NCI-H1105 treated with DMSO at 0.1 percent for 48 hours (cell line): ENCODE measurements at places on chromosomes 1 and 21.

DNA sequence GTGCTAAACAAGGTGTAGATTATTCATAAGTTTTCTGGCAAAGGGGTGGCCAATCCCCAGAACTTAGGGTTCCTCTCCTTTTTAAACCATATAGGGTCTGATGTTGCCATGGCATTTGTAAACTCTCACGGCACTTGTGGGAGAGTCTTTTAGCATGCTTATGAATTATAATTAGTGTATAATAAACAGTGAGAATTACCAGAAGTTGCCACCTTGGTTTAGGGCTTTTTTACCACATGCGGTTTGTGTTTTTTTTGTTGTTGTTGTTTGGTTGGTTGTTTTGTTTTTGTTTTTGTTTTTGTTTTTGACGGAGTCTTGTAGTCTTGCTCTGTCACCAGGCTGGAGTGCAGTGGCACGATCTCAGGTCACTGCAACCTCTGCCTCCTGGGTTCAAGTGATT lies 8.9 kb upstream of the LAX1 start:
- DNase-seq: no peak

DNA sequence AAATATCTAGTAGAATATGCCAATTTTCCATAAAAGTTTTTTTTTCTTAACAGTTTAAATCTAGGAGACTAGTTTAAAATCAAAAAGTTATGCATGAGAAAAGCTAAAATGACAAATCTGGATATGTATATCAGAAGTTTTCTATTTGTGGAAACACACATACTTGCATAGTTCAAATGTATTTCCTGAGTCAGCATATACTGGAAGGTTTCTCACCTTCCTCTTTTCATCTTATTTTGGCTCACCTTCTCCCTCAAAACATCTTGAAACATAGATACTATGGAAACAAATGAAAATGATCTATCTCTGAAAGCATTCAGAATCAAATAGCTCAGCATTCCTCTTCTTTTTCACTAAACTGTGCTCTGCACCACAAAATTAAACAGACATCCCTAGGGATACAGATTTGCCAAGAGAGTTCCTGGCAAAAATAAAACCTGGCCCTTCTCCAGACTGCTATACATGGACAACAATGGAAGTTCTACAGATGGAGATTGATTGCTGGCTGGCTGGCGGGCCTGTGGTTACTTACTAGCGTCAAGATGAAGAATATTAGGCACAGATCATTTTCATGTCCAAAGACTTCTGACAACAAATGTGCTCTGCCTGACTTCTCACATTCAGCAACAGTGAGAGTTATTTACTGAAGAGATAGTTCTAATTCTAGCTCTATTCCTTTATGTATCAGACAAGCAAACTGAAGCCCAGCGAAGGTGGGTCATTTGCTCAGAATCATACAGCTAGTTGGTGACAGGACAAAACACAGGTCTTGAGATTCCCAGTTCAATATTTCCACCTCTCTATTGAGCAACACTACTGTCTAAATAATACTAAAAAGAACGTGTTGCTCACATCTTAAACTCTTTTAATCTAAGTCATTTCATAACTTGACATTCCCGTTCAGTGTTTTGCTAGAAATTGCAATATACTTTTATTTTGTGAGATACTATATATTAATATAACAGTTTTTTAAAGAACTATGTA lies 26.6 kb downstream of the DIPK1A start:
- DNase-seq: peak; percentile 91

DNA sequence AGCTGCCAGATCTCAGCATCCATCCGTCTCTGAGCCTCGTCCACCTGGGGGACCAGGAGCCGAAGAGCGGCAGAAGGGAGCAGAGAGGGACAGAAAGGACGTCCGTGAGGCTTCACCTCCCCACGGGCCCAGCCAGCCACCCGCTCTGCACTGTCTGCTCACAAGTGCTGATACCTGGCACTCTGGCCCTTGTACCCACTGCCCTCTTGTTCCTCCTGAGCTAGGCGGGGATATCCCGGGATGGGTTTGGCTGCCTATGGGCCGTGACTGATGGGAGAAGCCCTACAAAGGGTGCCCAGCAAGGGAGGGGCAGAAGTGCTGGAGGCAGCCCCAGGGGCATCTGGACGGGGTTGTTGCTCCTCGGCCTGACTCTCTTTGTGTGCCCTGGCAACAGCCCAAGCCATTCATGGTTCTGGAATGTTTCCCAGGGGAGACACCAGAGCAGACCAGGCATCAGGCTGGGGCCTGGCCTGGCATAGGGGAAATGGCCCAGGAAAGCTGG lies 57.6 kb downstream of the LDLRAD2 start:
- peak; percentile 70 for DNase-seq

DNA sequence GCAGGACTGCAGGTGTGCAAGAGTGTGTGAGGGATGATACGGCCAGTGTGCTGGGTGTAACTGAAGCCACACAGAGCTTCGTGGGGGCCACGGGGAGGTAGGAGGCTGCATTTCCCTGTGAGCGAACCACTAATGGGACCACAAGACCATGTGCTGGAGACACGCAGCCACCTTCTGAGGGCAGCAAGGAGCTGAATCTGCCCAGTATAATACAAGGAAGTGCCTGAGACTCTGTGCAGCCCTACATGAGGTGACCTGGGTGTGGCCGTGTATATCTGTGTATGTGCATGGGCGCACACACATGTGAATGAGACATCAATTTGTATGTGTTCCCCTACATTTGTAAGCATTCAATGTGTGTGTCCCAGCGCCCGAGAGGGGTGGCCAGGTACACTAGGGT lies 50.8 kb downstream of the CHD5 start:
- no peak for DNase-seq

GRCh38 chr1:35915693-35916092 lies 15.2 kb upstream of the AGO3 start:
- peak; percentile 8 for DNase-seq

GRCh38 chr1:239107676-239108075 lies 278.7 kb upstream of the CHRM3 start:
- no peak for DNase-seq

DNA sequence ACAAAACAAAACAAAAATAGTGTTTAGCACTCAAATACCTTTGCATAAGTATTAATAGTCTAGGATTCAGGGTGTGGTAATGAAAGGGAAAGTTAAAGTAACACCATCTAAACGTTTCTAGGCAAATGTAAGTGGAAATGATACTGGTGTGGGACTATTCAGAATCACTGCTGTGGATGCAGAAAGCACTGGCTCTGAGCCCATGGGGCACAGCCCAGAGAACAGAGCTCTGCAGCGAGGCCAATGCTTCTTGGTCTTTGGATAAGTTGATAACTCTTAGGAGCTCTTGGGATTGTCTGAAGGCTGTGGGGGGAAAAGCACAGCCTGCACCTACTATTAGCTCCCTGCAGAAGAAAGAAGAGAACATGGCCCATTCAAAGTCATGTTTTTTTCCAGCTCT lies 21.4 kb upstream of the DNM3 start:
- DNase-seq: no peak

GRCh38 chr1:167328306-167328815 lies 107.7 kb downstream of the POU2F1 start:
- no peak for DNase-seq

DNA sequence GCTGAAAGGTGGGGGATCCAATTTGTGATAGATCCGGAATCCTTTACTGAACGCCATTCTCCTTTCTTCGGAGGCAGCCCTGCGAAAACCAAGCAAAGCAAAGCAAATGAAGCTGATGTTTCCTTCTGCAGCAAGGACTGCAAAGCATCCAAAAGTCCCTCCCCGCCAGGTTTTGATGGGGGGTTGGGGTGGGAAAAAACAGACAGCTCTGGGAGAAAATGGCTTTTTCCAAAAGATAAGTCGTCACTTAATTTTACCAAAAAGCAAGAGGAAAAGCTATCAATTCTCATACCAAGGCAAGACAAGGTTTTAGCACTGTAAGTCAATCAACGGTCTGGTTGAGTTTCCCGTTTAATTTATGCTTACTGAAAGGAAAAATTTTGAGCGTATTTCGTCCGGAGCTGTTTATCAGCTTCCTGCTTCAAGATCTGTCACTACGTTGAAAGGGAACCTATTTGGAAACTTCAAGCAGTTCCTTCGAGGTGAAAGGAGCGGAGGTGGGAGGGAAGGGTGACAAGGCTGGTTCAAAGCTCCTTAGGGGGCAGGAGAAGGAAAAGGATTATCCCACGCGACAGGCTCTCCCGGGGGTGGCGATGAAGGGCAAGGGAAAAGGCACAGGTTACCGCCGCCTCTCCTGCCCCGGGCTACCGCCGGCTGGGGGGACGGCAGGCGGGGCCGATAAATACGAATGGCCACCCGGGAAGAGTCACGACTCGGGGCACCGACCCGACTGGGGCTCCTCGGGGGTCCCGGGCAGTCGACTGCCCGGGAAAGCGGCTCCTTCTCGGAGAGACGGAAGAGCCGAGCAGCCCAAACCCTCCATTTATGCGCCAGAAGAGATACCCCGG lies 750 bp downstream of the SYNJ1 start:
- DNase-seq: peak; percentile 35

GRCh38 chr1:9992910-9993309 lies 4.1 kb upstream of the RBP7 start:
- no peak for DNase-seq

GRCh38 chr1:204321665-204322064 lies 38.1 kb downstream of the PLEKHA6 start:
- DNase-seq: no peak

- no peak for DNase-seq
These were observed 2.1 kb downstream of the RIPK4 start for GRCh38 chr21:41764558-41765419.

DNA sequence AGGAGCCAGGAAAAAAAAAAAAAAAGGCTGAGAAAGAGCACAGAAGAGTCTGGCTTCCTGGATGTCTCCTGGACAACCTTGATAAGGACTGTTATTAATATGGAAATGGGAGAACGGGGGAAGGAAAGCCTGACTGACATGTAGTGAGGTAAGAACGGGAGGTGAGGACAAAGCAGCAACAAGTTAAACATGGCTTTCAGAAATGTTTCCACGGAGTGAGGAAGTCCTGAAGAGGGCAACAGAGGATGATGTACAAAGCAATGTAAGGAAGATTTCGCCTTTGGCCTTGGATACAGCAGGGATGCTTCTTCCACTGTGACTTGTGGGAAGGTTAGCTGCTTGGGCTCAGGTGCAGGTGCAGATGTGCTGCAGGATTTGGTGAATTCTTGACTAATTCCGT lies 11.9 kb upstream of the NIBAN1 start:
- no peak for DNase-seq

DNA sequence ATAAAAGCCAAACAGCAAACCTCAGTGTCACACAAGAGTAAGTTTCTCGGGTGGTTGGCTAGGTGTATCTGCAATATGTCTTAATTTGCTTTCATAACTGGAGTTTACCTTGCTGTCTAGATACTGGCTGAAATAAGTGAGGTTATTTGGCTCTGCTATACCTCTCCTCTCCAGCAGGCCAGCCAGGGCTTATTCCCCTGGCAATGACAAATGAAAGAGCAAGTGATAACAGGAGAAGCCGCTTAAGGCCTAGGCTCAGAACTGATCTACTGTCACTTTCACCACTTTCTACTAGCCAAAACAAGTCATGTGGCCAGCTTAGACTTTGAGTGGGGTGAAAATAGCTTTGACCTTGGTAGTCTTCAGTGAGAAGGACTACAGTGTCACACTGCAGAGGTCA lies 4.8 kb upstream of the RPE65 start:
- no peak for DNase-seq

GRCh38 chr1:190832511-190832910 lies 354.8 kb upstream of the BRINP3 start:
- DNase-seq: no peak

DNA sequence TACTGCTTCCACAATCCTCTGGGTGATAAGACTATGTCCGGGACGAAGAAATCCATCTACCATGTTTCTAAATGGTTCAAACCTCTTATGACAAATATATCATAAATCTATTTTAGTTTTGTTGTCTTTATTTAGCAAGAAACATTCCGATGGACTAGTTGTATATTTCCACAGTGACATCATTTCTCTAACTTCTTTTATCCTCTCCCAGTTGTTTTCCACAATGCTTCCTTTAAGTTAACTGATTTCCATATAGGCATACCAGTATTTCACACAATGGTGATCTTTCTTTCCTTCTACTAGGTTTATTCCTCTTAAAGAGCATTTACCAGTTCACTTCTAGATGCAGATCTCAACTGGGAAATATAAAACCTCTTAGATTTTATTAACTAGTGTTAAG lies 44.8 kb downstream of the USP1 start:
- no peak for DNase-seq

DNA sequence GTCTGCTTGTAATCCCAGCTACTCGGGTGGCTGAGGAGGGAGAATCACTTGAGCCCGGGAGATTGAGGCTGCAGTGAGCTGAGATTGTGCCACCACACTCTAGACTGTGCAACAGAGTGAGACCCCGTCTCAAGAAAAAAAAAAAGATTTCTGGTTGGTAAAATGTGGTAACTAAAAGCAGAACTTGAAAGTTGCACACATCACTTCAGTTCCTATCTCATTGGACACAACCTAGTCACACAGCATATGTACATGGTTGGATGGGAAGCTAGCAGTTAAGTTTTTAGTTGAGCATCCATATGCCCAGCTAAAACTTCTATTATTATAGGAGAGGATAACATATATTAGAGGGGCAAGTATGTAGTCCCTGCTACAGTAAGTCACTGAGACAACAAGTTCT lies 22.1 kb downstream of the BCAS2 start:
- DNase-seq: no peak

DNA sequence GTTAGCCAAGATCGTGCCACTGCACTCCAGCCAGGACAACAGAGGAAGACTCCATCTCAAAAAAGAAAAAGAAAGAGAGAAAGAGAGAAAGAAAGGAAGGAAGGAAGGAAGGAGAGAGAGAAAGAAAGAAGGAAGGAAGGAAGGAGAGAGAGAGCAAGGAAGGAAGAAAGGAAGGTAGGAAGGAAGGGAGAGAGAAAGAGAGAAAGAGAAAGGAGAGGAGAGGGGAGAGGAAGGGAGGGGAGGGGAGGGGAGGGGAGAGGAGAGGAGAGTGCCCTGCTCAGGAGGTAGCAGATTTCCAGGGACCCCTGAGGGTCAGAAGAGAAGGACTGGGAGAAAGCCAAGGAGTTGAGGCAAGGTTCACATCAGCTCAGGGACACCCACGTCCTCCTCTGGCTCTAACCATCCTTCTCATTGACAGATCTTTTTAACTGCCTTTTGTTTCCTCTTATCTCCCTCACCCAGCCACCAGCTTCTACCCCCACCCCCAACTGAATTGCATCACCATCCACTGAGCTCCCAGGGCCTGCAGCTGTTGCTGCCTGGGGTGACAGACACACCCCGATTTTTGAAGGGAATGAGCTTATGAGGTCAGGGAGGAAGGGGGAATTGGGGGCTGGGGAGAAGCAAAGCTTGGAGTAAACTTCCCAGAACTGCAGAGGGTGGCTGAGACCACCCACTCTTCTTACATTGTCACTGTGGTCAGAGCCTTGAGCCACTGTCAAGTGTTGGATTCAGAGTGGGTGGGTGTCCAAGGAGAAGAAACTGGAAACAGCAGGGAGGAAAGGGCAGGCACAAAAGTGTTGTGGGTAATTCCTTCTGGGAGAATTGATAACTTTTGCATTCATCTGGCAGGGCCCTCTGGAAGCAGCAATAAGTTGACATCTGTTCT lies 91.6 kb downstream of the GLUL start:
- DNase-seq: no peak

DNA sequence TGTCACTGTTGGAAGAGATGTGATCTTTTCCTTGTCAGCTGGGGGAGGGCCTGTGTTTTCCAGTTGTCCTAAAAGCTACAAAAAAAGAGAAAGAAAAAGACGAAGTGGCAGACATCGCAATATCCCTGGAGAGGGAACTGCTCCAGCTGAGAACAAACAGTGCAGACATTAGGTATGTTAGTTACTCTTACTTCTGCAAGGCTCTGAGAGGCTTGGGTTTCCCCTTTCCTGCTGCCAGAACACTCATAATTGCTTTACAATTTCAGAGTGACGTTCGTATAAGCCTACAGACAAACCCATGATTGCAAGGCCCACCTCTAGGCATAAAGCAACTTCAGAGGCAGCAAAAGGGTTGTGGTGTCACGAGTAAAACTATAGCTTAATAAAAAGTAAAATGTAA lies 31.1 kb downstream of the CD160 start:
- no peak for DNase-seq
